DMS79 treated with DMSO at 0.1 percent for 48 hours (cell line): ENCODE measurements at places on chromosomes 4 and X.

GRCh38 chr4:10185518-10186227 is 69.1 kb upstream of the WDR1 start:
- no peak for DNase-seq

GRCh38 chr4:141713185-141713584 is 76.8 kb downstream of the IL15 start:
- no peak for DNase-seq

DNA sequence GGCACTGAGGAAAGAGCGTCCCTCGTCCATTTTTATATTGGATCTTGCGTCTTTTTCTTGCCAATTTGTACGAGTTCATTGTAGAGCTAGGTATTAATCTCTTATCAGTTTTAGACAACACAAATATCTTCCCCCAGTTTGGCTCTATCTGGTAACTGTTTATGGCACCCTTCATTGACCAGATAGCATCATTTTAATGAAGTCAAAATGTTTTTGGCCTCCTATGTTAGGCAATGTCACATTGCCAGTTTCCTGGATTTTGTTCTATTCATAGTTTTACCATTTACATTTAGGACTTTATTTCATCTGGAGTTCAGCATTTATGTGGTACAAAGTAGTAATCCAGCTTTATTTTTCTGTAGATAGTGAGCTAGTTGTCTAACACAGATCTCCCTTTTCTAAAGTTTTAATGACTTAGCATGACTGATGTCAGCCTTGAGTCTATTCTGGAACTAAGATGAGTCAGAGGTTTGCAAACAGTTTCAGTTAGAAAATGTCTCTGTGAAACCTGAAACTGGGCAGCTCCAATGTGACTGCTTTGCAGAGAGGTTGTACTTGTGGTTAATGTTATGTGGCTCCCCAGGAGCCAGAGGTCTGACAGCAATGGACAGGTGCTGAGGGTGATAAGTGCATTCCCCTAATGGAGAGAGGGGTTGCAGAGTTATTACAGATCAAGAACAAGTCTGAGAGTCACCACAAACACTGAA is 5.3 kb upstream of the STBD1 start:
- peak; percentile 56 for DNase-seq

GRCh38 chr4:157804986-157805385 is 367.8 kb downstream of the GASK1B start:
- no peak for DNase-seq

GRCh38 chr4:77203380-77204197 is 46.6 kb downstream of the CCNG2 start:
- DNase-seq, result peak; percentile 5

DNA sequence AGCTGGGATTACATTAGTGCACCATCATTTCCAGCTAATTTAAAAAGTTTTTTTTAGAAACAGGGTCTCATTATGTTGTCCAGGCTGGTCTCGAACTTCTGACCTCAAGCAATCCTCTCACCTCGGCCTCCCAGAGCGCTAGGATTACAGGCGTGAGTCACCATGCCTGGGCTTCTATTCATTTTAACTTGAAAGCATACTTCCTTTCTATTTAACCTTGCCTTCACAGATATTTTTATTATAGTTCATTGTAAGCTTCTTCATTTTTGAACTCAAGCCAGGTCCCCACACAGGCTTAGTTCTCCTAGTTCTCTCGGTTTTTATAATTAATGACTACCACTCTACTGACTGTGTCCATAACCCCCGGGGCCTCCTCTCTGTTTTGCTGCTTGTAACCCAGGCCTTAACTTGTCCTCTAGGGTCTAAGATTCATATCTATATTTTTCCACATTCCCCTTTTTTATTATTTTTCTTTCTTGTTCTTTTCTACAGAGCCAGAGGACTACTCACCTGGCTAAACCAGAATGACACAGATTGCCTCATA is 50.7 kb downstream of the SNX12 start:
- DNase-seq, result no peak

DNA sequence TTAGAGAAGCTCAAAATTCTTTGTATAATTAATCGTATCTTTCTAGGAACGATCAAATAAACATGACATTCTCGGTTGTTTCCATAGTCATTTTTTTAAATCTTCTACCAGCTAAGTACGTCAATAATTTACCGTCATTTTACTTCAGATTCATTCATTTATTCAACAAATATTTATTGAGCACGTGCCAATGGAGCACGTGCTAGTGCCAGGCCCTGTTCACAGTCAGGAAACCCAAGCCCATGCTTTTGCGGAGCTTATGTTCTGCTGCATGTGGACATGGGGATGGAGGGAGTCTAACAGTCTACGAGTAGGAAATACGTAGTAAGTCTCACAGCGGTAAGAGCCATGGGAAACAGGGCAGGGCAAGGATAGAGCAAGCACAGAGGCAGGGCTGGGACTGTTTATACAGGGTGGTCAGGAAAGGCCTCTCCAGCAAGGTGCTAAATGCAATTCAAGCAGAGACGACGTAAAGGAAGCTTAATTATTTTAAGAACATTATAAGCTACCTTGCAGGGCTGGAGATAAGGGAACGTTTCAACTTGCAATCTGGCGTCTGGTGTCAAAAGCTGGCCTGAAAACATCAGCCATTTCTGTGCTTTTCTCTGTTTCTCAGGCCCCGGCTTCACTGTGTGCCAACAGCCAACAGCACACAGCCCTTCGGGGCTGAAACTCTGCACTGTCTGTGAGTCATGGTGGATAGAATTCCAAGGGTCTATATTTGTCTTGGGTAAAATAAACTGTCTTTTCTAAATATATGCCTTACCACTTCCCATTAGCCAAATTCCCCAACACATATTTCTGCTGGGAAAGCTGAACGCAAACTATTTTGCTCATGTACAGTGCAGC is 517.1 kb upstream of the ZFP42 start:
- DNase-seq, result no peak

DNA sequence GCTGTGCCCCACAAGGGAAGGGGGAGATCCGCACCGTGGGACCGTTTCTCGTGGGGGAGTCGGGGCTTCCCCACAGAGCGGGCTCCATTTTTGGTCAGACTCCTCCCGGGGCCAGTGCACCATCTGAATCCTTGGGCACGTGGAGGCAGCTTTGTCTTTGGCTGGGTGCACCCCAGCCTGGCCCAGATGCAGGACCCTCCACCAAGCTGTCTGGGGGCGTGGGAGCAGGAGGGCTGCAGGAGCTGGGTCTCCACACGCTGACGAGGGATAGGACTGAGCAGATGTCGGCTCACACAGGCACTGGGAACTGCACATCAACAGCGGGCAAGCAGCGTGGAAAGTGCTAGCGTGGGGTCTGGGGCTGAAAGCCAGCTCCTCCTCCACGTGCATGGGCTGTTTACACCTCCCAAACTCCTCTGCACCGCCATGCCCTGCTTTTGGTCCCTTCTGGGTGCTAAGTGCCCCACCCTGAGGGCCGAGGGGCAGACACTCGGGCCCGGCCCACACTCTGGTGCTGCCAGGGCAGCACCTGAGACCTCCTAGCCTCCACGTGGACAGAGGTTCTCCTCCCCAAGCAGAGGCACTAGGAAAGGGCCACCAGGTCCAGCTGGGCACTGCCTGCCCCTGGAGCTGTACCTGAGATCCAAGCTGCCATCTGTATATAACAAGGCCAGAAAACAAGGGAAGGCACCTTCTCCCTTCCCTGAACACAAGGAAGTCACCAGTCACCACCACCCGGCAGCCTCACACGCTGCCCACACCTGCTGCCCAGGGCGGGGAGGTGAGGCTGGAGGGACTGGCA is 13.8 kb downstream of the DGKQ start:
- no peak for DNase-seq

- DNase-seq, result no peak
Observed at GRCh38 chr4:69855822-69856221, 4.1 kb downstream of the SULT1E1 start.

- DNase-seq, result no peak
Observed at GRCh38 chr4:187576751-187577150, 418.8 kb upstream of the ZFP42 start.

- DNase-seq, result no peak
Observed at GRCh38 chr4:93132631-93133030, 695.9 kb upstream of the ATOH1 start.

DNA sequence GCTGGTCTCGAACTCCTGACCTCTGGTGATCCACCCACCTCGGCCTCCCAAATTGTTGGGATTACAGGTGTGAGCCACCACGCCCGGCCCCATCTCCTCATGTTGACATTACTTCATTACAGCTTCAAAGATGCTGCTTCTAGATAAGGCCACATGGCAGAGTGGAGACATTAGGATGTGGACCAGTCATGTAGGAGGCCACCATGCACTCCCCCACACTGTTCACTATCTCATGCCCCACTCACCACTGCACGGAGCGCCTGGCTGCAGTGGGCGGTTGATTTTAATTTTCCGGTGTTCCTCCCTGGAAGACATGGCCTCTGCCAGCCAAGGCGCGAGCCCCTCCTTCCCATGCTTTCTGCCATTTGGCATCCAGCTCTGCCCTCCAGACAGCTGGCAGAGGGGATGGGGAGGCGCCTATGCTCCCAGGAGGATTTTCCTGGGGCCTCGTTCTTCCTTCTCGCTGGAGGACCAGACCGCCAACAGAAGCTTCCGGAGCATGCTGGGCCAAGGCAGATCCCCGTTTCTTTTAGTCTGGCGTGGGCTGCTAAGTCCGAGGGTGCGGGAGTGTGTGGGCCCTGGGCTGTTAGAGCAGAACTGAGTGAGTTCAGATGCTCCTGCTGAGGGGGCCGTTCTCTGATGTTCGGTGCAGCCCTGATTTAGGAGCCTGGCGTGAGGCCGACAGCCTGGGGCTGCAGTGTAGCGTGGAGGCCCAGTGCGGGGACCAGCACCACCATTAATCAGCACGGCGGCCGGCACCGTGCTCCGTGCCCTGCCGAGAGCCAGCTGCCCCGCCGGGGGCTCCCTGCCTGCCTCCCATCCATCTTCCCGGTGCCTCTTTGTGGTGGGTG is 93.1 kb downstream of the SORCS2 start:
- no peak for DNase-seq

DNA sequence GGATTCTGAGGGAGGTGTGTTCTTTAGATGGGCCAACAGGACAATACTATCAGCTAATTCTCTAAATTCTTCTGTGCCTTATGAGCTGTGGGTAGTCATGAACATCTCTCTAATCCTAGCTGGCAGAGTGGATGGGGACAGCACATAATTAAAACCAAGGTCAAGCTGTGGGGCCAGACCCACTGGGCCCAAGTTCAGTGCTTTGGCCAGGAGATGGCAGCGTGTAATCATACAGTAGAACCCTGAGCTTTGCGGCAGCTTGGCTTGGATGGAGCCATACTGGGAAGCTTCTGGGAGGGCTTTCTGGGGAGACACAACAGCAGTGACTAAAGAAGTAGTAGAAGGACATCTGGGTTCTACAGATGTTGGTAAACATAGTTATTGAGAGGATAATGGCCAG is 140.3 kb upstream of the CXCL13 start:
- no peak for DNase-seq

DNA sequence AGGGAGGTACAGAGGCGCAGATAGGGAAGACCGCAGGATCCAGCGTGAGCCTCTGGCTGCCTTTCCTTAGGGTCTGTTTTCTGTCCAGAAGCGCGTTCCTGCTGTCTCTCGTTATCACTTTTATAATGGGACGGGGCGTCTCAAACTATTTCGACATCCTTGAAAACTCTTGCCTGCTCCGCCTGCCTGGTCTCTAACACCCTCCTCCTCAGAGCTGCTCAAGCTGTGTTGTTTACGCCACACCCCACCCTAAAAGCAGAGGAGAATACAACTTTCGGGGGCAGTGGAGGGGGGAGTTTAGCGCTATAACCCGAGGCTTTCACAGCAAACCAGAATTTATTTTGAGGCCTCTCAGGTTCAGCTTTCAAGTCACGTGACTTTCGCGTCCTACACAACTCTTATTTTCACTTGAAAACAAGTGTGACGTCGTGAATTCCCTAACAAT is 646 bp upstream of the FAM3A start:
- no peak for DNase-seq

DNA sequence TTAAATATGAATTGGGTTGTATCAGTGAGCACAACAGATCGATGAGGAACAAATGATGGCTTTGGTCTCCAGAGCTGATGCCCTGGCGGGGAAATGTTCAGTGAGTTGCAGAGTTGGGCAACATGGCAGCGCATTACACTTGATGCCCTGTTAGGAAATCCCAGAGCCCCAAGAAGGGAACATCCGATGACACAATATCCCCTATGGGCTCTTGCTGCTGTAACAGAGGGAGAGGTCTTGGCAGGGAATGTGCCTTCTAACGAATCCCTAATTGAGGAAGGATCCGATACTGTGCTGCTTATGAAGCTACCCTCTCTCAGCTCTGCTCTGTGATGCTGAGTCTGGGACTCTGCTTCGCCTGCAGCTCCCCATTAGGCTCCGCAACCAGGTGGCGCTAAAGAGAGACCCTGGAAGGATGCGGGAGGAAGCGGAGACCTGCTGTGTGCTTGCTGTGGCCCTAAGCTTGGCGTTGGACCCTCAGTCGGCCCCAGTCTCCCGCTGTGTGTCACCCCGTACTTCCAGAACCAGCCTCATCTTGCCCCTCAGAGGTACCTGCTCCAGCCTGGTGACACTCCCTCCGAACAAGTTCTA is 38.9 kb downstream of the PDHA1 start:
- DNase-seq, result no peak

DNA sequence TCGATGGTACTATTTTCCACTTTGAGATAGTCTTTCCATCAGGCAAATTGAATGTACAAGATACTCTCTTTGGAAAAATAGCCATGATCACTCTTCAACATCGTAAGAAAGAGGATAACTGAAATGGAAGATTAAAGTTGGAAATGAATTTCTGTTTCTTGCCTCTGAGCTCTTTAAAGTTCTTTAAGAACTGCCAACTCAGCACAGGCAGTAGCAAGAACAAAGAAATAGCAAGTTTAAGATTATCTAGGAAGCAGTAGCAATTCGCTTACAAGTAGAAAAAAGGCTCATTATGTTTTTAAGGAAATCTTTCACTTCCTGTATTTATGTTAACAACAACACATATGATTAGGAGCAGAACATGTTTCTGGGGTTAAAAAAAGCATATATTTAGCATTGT is 127.6 kb downstream of the CDS1 start:
- no peak for DNase-seq

GRCh38 chr4:23733476-23733875 is 156.4 kb downstream of the PPARGC1A start:
- DNase-seq, result no peak

- no peak for DNase-seq
Observed at GRCh38 chr4:171017593-171017992, 795.6 kb upstream of the GALNTL6 start.

GRCh38 chrX:153572601-153573000 is 26.3 kb downstream of the CCNQ start:
- DNase-seq, result no peak

- DNase-seq, result no peak
Observed at GRCh38 chr4:38177641-38178391, 217.6 kb downstream of the PTTG2 start.

DNA sequence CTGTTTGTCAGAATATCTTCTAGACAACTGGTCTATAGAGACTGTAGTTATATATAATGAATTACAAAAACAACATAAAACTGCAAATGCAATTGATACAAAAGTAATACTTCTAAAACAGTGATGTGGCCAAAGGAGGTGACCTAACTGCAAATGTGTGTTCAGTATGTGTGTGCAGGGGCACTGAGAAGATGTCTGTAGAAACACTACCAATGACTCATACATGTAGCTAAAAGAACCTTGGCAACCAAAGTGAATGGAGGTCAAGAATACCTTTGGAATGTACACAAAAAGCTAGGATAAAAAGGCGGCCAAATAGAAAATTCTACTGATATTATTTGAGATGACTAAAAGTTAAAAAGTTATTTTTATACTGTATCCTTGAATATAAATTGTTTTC is 261.8 kb downstream of the CAMK2D start:
- no peak for DNase-seq

GRCh38 chr4:69707807-69708206 is 52.6 kb downstream of the SULT1B1 start:
- DNase-seq, result no peak

- peak; percentile 8 for DNase-seq
Observed at GRCh38 chr4:185480016-185480732, 8.6 kb upstream of the CCDC110 start.
